CD4-positive, alpha-beta T cell treated with Interleukin-15 for 4 hours (primary cell): ENCODE measurements at places on chromosomes 6 and 20.

- DNase-seq, result no peak
Measured at GRCh38 chr6:140018588-140018987, 644.1 kb upstream of the CITED2 start.

- DNase-seq, result no peak
Measured at GRCh38 chr6:9933677-9934076, 481.2 kb downstream of the TFAP2A start.

- no peak for DNase-seq
Measured at GRCh38 chr6:31876357-31876756, 2.4 kb downstream of the SLC44A4 start.

DNA sequence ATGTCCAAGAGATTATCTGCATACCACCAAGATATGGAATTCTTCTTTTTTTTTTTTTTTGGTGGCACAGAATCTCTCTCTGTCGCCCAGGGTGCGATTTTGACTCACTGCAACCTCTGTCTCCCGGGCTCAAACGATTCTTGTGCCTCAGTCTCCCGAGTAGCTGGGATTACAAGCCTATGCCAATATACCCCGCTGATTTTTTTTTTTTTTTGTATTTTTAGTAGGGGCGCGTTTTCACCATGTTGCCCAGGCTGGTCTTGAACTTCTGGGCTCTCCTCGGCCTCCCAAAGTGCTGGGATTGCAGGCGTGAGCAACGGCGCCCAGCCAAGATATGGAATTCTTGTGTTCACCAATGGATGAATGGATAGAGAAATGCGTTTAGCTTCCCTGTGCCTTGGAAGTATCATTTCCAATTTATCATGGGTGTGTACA, 31.0 kb downstream of the POM121L2 start:
- DNase-seq, result no peak

- no peak for DNase-seq
Measured at GRCh38 chr6:170038251-170038650, 252.6 kb downstream of the DLL1 start.
